Naive thymus-derived CD4-positive, alpha-beta T cell (primary cell): ENCODE measurements at places on chromosomes 7 and 10. TPM values are rescaled to one million over a fixed set of nuclear protein-coding genes. Genes with fewer than 3 reads are reported as not detected.

GRCh38 chr10:53331460-53331859, 558.9 kb upstream of the MBL2 start:
- no peak for DNase-seq
- no peaks in the 10 kb centered on the region for H3K27me3 ChIP-seq
- H3K27ac ChIP-seq, result no peak overlapping the region
- H3K4me3 ChIP-seq, result no peak overlapping the region
- no peaks in the 10 kb centered on the region for H3K36me3 ChIP-seq

DNA sequence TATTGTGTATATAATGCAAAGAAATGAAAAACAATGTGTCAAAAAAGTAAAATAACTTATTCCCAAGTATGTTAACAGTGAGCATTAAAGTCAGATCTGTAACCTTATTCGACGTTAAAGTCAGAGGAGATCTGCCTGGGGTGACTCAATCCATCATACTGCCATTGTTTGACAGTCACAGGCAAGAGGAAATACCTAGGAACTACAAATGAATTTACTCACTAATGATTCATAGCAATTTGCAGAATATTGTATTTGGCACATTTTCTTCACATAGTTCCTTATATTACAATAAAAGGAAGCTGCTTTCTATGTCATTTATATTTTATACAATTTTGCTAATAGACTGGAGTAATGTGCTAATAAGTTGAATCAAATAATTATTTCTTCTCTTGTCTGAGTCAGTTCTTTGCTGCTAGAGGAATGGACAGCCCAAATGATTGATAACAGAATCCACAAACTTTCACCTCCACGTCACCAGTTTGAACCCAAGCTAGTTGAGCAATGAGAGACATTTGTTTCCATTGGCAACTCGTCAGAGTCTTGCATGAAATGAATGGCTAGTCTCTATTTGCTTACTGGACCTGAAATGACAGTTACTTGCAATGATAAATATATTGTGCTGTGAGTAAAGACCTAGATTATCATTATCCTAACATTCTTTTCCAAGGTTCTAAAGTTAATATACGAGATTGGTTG, 48.5 kb upstream of the TMEM106B start:
- H3K27ac ChIP-seq, result no peak overlapping the region
- no peaks in the 10 kb centered on the region for H3K36me3 ChIP-seq
- H3K27me3 ChIP-seq, result no peaks in the 10 kb centered on the region
- H3K4me1 ChIP-seq, result no peaks in the 10 kb centered on the region

DNA sequence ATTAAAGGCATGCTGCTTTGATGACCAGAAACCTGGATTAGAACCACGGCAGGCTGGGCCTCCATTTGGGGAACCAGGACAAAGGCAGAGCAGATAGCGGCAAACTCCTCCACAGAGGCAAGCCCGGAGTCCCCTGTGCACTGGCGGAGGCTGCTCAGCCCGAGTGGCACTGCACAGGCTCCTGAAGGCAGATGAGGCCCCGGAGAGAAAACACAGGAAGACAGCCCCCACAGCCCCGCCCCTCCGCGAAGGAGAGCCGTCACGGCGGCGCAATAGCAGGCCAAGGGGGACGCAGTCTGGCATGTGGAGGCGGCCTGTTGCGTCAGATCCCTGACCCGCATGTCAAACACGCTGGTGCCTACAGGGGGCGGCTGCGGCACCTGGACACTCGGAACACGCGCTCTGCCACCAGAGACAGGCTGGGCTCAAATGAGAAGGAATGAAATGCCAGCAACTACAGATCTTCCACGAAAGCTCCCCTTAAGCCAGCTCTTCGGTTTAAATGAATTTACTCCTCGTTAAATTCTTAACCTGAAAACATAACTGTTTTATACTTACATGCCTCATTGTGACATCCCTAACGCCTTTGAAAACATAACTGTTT, 128.5 kb downstream of the MAD1L1 start:
- peak; percentile 43 for DNase-seq
- peaks cover 7% of the 10 kb centered on the region for H3K4me1 ChIP-seq
- H3K36me3 ChIP-seq, result no peaks in the 10 kb centered on the region
- no peaks in the 10 kb centered on the region for H3K27me3 ChIP-seq
- peak overlapping the region; percentile 42 for H3K27ac ChIP-seq
- H3K4me3 ChIP-seq, result peak overlapping the region; percentile 15

- no peak for DNase-seq
- H3K27me3 ChIP-seq, result no peaks in the 10 kb centered on the region
- H3K4me3 ChIP-seq, result no peak overlapping the region
- H3K36me3 ChIP-seq, result no peaks in the 10 kb centered on the region
- H3K4me1 ChIP-seq, result no peaks in the 10 kb centered on the region
Observed at GRCh38 chr10:78754269-78755062, 314.3 kb upstream of the ZMIZ1 start.

- no peak overlapping the region for H3K27ac ChIP-seq
- H3K27me3 ChIP-seq, result no peaks in the 10 kb centered on the region
- H3K4me1 ChIP-seq, result no peaks in the 10 kb centered on the region
Observed at GRCh38 chr7:122637784-122638183, 61.1 kb downstream of the RNF133 start.

DNA sequence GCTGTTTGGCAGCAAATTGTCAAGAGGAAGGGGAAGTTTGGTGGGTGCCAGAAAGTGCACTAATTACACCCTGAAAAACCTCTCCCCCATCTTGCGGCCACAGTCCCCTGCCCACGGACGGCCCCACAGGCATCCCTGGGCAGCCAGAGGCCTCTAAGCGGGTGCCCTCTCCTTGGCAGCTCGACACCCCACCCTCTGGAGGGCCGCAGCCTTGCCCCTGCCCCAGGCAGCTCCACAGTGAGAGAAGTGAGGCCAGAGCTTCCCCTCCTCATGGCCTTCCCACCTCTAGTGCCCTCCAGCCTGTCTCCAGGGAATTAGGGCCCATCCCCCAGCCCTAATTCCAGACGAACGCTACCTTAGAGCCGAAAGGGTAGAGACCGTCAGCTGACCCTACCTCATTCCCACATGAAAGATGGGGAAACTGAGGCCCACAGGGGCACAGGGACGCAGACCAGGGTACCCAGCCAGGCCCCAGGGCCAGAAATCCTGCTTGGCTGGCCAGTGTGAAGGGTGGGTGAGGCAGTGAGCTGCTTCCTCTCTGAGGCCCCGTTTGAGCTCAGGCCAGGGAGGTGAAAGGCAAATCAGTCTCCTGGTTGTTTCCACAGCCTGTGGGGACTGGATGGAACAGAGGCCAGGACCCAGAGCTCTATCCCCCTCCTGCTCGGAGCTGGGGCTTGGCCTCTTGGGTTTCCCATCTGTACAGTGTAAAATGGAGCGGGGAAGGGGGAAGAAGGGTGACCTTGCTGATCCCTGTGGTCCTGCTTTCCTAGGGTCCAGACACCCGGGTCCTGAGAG, 10.0 kb downstream of the ZCCHC24 start:
- DNase-seq, result no peak
- H3K4me3 ChIP-seq, result no peak overlapping the region
- no peaks in the 10 kb centered on the region for H3K4me1 ChIP-seq
- no peaks in the 10 kb centered on the region for H3K36me3 ChIP-seq
- no peak overlapping the region for H3K27ac ChIP-seq

DNA sequence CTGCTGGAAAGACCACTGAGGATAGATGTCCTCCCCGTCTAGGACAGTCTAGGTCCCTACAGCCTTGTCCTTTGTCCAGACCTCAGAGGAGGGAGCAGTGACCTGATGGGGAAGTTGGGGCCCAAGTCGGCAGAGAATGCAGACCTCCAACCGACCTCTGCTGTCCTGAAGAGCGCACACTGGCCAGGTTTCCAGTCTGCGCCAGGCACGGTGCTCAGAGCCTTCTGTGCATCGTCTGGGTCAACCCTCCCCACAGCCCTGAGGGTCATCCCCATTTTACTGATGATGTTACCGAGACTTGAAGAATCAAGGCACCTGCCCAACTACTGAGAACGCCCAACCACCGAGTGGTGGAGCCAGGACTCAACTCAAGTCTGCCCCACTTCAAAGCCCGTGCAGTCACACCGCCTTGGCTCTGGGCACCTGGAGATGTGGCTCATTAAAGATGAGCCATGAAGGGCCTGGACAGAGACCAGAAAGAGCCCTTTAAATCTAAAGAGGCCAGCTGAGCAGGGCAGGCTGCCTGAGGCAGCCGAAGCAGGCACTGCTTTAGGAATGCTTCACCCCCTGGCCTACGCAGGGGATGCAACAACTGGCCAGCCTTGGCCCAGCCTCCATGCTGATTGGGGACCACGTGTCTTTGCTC, 4.4 kb downstream of the ITPRIP start:
- H3K27me3 ChIP-seq, result no peaks in the 10 kb centered on the region
- no peaks in the 10 kb centered on the region for H3K36me3 ChIP-seq
- peak overlapping the region; percentile 94 for H3K27ac ChIP-seq
- H3K4me1 ChIP-seq, result peaks cover 76% of the 10 kb centered on the region

The ZMIZ2 gene
- 144 TPM for total RNA-seq

The MET gene
- total RNA-seq, result 0.19 TPM

The MMRN2 gene
- not detected for total RNA-seq

The HABP2 gene
- total RNA-seq, result not detected in 2 replicates
